SJSA1 (cell line): ENCODE measurements at places on chromosomes 4 and X. TPM values are rescaled to one million over a fixed set of nuclear protein-coding genes. Genes with fewer than 3 reads are reported as not detected.

Gene GAB1
- total RNA-seq, result 2.3 and 7.8 TPM in 2 replicates

DNA sequence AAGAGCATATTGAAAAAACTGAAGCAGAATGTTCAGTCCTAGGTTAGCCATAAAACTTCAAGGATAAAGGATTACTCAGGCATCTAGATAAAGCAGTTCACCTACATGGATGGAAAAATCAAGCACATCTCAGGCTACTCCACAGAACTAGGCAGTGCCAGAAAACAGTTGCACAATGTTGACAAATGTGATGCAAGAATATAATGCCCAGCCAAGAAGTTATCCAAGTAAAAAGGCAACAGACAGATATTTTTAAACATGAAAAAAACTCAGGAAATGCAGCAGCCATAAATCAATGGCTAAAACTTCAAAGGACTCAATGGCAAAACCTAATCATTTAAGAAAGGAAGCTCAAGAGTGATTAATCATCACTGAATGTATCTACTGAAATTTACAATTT is 456.0 kb upstream of the FAM241A start:
- DNase-seq, result no peak

GRCh38 chrX:130028196-130028595 is 45.8 kb downstream of the BCORL1 start:
- DNase-seq, result peak; percentile 15

Gene NXF2
- not detected in 2 replicates for total RNA-seq

GRCh38 chrX:14028473-14028872 is 1.2 kb downstream of the GEMIN8 start:
- DNase-seq, result no peak

GRCh38 chr4:173013232-173013930 is 155.2 kb upstream of the GALNT7 start:
- no peak for DNase-seq
